SK-MEL-5 (cell line): ENCODE measurements at places on chromosomes 13 and 19.

DNA sequence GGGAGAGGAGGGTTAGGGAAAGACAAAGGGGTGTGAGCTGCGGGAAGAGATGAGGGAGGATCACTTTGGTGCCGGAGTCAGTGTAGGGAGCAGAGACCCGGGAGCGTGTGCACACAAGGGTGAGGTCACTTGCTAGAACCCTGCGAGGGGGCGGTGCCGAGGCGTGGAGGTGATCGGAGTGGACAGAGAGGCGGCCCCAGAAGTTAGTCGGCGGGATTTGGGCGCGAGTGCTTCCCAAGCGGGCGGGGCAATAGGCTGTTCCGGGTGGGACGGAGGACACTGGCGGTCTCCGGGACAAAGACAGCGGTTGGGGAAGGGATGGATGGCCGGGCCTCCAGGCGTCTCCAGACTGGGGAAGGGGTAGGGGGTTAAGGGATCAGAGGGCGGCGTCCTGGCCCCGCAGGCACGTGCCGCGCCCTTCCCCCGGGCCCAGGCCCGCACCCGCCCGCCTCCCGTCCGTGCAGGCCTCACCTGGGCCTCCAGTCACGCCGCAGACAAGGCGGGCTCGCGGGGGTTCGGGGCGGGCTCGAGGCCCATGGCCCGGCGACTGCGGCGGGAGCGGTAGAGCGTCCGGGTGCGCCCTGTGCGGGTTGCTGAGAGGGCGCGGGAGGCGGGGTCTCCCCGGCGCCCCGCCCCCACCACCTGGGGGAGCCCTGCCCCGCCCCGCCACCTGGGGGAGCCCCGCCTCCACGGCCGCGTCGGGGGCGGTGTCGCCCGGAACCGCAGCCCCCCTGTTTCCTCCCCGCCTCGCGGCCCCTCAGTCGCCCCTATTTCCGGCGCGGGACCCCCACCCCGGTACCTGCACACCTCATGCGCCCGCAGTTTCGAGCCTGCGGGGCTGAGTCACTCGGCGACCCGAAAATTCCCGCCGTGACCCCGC lies at the start of gene LPAR2:
Gene LPAR2 (minus strand): TSS at position 600 of the 880 bp plus-strand sequence. CDS start 945 bp downstream, outside the sequence.
- DNase-seq = no peak

DNA sequence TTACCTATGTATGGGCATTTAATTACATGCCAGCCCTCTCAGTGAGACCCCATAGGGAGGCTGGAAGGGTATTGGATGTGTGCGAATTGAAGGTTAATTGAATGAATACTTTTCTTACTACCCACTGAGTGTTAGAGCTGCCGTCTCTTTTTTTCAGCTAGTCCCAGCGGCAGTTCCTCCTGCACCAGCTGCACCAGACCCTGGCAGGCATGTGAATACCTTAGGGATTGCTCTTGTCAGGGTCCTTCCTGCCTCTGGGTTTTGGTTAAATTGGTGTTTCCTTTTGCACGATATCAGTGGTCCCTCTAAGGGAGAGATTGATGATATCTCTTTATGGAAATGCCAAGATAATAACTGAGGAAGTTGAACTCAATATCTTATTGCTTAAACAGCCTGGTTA lies 9.8 kb upstream of the CXCL17 start:
- no peak for DNase-seq

DNA sequence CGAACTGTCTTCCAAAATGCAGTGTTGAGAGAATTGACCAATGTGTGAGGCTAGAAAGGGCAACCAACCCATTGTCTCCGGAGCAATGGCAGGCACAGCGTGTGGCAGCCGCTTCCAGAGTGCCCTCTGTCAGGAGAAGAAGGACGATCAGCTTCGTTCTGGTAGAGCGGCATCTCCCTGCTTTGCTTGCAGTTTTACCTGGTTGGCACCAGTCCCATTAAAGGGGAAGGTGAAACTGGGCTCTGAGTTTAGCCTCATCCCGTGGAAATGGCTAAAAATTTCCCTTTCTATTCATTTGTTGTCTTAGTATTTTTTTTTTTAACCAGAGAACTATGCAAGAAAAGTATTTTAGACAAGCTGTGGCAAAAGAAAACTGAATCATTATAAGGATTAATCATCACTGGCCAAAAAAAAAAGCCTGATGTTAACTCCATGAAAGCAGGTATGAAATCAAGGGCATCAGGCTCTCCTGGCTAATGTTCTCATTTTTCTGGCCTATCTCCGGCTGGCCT lies 81.5 kb upstream of the SLC7A1 start:
- DNase-seq = no peak

DNA sequence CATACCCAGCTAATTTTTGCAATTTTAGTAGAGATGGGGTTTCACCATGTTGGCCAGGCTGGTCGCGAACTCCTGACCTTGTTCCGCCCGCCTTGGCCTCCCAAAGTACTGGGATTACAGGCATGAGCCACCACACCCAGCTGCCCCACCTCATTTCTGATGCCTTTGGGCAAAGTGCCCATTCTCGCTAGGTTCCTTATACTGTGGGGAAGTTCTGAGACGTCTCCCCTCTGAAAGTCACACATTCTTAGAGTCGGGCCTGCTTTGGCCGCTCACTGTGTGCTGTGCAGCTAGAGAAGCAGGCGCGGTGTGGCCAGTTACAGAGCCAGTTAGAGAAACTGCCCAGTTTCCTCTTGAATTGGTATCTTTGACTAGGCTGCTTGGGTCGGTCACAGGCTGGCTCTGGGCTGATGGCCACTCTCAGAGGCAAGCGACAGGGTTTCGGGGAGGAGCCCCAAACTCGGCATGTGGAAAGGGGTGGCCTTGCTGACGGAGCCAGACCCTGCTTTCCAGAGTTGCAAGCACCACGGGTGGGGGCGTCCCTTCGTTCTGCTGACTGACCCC lies 18.0 kb downstream of the PRAM1 start:
- DNase-seq = no peak

DNA sequence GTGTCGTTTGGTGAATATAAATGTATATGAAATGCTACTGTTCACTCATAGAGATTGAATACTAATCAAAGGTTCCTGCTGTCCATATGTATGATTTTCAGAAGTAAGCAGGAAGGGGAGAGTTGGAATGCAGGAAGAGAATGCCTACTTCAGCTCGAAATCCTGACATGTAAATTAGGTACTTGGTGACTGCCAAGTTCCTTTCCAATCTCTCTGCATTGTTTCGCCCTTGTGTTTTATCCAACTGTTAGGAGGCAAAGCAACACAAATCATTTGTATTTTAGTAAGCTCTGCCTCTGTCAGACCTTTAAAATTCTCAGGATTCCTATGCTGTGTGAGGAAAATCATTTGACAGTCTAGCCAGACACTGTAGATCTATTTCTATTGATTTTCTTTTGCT lies 9.0 kb downstream of the STARD13 start:
- DNase-seq = no peak

GRCh38 chr13:50460358-50460757 lies 383.1 kb downstream of the DLEU7 start:
- no peak for DNase-seq

DNA sequence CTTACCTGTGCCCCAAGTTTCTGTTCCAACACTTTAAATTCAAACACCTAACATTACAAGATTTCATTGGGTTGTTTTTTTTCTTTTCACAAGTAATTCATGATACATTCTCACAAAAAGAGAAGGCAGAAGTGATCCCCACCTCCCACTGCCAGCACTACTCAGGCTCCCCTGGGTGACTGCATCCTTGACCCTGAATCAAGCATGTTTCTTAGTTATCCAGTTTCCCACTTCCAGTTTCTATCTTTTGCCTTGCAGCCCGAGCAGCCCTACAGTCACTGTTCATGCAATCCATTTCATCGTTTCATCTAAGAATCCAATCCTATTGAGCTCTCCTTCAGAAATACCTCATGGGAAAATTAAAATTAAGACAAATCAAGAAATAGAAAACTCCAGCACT lies 61.4 kb downstream of the RNASEH2B start:
- DNase-seq = no peak

- DNase-seq = no peak
Observed at GRCh38 chr19:45765702-45766295, 3.3 kb downstream of the SIX5 start.

DNA sequence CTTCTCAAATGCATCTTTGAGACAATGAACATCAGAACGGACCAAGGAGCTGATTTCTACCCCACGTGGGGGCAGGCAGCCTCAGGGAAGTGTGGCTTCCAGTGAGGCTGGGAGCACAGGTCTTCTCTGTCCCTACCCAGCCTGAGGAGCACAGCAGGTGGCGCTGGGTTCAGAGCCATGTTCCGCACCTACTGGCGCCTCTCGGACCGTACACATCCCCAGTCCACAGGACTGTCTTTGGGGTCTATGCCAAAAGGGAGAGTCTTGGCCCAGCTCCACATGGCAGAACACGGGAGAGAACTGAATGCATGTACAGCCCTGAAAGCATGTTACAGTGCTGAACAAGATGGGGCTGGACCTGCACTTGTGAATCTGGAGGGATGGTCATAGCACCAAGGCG lies 22.6 kb downstream of the SUGP1 start:
- DNase-seq = no peak

GRCh38 chr19:11053817-11054195 lies 35.5 kb upstream of the LDLR start:
- DNase-seq = no peak

DNA sequence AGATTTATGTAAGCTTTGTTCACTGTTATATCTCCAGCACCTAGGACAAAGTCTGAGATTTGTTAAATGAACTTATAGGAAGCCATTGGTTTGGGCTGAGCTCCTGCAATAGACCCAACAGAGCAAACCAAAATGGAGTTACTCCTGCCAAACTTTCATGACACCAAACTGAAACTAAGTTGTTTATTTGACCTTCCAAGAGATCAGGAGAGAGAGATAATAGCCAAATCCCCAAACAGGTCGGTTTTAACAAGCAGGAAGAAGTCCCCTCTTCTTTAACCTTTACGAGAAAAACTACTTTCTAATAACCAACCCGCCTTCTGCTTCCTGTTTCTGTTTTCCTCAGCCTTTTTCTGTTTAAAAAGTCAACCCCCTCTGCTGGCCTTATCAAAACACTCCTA lies 54.9 kb upstream of the ATP12A start:
- no peak for DNase-seq

DNA sequence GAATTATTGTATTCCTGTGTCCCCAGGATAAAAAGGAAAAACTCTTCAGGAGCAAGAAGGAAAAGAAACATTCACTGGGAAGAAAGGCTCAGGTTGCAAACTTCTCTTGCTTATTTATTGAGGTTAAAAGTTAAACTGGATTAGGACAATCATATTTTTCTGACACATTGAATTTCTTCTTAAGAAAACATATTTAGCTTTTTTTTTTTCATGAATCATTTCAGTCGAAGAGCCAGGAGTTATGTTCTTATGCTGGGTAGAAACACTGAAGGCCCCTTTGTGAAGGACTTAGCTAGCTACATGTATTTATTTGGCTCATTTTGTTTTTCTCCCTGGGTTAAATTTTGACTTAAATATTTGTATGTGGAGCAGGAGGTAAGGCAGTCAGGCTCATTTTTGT lies 434.0 kb downstream of the KLF5 start:
- no peak for DNase-seq

GRCh38 chr13:51584731-51585672 lies 740 bp downstream of the WDFY2 start:
- peak; percentile 49 for DNase-seq

- no peak for DNase-seq
Observed at GRCh38 chr19:6740589-6741343, 1.3 kb downstream of the TRIP10 start.

- DNase-seq = no peak
Observed at GRCh38 chr13:40653527-40654318, 12.7 kb downstream of the FOXO1 start.

GRCh38 chr13:92459306-92459705 lies 767.3 kb upstream of the GPC6 start:
- no peak for DNase-seq

DNA sequence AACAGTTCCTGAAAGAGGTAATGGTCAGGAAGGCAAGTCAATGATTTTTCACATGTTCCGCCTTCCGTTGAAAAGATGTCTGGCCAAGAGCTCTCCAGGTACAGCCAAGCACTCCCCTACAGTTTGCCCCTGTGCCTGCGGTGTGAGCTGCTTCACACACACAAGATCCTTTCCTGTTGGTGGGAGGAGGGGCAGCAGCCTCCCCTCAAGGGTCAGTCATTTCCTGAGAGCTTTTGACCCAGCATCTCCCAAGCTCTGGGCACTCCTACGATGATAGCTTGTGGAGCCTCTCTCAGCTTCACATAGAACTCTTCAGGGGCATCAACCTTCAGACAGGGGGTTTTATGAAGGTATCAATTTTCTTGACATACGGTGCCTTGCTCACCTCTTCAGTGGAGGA lies 86.9 kb downstream of the DOCK9 start:
- DNase-seq = no peak

DNA sequence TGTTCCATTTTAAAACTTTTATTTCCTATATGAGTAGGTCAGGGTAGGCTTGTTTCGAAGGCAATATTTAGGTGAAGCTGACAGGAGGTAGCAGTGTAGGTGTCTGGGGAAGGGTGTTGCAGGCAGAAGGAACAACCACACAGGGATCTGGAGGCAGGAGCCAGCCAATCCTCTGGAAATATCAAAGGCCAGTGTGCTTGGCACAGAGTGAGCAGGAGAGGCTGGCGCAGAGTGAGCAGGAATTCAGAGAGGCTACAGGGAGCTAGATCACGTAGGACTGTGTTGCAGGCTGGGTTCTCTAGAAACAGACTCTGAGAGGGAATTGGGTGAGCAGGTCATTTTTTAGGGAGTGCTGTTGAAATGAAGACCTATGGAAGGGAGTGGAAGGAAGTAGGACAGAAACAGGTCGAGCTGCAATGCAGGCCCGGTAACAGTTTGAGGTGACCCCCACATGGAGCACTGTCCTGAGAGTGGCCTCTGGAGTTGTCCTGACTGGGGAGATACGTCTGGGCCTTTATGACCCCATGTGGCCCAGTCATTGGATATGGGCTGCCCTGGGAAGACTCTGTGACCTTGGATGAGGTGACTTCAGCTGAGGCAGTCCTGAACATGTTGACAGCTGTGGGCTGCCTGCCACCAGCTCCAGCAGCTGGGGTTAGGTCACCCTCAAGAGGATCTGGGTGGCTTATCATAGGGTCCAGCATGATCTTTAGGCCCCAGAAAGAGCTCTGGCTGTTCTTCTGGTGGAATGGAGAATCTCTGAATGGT lies 51.7 kb downstream of the ERCC5 start:
- no peak for DNase-seq

DNA sequence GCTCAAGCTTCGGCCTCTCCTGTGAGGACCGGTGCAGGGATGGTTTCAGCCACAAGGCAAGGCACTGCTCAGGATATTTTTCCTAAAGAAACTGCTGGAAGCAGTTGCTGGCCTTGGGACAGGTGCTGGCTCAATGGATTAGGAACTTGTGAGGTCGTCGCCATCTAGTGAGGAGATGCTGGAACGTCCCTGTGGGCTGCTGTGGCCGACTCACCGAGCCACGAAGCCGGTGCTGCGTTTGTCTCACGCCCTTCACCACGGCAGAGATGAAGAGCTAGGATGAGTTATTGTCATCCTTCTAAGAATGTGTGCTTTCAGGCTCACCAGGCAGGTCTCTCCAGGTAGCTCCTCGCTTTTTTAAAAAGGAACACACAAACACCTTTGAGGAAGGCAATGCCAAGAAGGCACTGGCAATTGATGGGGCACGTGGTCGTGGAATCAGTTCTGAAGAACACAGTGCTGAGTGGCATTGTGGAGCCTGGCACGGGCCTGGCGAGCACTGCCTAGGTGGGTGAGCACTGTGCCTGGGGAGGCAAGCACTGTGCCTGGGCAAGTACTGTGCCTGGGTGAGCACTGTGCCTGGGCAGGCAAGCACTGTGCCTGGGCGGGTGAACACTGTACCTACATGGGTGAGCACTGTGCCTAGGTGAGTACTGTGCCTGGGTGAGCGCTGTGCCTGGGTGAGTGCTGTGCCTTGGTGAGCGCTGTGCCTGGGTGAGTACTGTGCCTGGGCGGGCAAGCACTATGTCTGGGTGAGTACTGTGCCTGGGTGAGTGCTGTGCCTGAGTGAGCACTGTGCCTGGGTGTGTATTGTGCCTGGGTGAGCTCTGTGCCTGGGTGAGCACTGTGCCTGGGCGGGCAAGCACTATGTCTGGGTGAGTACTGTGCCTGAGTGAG lies 140.4 kb downstream of the TEX29 start:
- peak; percentile 62 for DNase-seq
